ENCODE measurements at places on chromosomes 1 and 21.

DNA sequence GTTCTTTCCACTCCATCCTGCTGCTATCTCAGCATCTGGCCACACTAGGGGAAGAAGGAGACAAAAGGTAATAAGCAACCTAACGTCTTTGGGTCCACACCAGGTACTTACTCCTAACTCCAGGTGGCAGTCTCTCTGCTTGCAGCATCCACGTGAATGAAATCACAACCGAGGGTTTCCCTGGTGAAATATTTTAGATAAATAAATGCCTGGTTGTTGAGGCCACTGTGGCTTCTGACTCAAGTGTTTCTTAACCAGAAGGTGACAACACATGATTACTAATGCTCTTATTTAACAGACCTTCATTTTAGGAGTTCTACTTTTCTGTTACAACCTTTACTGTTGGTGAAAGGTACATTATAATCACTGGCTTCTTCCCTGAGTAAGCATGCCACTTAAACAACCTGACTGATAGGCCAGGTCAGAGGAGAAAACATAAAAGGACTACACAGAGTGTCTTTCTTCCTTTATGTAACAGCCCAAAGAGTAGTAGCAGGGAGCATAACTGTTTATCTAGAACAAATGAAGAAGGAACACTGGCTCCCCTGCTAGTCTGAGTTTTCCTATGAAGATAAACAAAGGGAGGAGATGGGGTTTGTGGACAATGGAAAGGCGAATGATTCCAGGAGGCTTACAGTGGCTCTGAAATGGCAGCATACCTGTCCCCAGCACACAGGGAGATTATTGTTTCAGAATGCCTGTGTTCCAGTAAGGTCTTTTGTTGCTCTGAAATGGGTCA, 59.9 kb downstream of the SYT6 start:
- no peak for DNase-seq

GRCh38 chr21:27831816-27832569, 865.1 kb upstream of the ADAMTS5 start:
- DNase-seq: no peak

- DNase-seq: no peak
Measured at GRCh38 chr1:85799737-85800136, 91.5 kb upstream of the ZNHIT6 start.

DNA sequence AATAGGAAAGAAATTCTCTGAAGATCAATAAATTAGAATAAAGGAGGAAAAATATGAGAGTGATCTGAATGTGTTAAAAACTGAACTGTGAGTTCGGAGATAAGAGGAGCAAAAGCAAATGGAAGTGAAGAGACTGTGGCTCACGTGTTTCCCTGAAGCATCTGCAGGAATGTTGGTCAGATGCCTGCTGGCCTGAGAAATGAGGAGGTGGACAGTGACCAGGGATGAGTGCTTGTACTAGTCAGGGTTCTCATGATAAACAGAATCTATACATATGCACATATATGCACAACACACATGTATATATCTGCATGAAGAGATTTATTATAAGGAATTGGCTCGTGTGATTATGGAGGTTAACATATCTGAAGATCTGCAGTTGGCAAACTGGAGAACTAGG, 103.4 kb upstream of the TIAM1 start:
- DNase-seq: no peak

DNA sequence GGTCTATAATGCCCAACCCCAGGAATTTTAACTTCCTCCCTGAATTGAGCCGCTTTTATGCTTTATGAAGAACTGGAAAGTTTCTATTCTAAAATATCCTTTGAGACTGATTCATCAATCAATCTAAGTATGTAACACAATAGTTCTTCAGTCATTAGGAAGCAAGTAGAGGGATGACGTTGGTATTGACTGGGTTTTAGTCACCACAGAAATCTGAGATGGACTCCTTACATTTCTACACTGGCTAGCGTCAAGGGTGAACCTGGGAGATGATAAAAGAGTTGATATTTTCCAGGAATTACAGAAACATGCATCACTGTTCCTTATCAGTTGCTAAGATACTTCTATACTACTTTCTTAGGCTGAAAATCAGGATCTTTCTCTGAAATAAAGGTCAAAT, 308.0 kb downstream of the HMCN1 start:
- DNase-seq: no peak

DNA sequence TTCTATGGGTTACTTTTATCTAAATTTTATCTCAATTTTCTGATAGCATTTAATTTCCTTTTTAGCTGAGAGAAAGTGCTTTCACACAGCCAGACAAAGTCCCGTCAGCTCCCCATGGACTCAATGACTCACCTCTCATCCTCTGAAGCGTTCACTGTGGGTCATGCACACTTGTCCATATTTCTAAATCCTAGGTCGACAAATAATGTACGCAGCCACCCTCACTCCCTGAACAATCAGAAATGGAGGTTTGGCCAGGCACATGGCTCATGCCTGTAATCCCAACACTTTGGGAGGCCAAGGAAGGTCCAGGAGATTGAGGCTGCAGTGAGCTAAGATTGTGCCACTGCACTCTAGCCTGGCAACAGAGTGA, 42.4 kb upstream of the COA6 start:
- no peak for DNase-seq

DNA sequence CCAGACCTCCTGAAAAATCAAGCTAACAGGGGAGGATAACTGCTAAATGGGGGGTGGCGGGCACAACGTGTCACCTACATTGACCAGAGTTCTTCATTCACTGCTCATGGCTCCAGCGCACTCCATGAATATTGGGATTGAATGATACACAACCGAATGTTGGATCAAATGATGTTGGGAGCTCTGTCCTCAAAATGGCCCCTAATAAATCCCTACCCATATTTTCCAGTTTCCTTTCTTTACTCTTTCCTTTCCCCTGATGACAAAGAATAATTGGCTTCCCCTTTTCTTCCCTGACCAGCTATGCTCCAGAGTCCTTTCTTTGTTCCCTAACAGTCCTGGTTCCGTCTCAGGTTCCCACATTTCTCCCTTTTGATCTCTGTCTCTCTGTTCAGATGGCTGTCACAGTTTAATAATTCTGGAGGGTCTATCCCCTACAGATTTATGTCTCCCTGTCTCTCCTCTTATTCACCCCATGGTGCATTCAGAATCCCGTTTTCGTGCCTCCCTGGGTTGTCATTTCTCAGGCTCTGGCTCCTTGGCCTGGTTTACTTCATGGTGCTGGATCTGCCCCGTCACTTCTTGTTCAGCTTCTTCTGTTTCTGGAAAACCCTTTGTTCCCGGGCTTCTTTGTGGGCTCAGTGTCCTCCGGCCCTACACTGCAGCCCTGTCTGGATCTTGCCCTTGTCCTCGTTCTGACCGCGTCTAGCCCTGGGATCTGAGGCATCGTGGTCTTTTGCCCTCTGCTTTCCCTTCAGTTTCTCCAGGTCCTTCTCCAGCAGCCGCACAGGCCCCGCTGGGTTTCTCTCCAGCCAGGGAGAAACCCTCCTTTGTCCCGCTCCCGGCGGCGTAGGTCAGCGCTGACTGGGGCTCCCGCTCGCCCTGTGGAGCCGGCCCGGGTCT, 78.3 kb downstream of the NDUFS5 start:
- DNase-seq: no peak

DNA sequence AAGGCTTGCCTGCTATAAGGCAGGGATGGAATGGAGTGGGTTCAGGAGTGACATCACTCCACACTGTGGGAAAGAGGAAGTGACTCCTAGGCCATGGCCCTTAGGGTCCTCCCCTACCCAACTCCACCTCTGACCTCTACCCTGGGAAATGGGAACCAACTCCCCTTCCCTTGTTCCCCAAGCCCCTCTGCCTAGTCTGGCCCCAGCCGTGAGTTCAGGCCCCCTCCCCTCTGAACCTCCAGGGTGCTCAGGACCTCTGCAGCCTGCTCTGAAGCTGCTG, 3.8 kb upstream of the GUCA2A start:
- DNase-seq: no peak

- no peak for DNase-seq
Measured at GRCh38 chr1:160492617-160493016, 30.4 kb downstream of the SLAMF6 start.

DNA sequence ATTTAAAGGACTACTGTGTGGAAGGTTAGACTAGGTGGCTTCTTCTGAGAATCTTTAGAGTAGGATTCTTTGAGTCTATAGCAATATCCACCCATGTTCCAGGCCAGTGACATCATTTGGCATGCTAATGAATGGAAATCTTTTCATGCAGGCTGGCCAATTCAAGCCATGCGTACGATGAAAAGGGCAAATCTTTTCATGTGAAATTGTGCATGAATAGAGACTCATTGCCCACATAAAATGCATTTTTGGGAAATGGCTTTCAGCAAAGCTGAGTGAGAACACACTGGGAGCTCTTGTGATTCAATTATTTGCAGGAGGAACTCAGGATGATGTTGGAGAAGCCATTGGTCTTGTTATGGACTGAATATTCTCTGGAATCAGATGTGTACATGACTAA, 324.9 kb upstream of the DAB1 start:
- DNase-seq: no peak

GRCh38 chr1:242056988-242057744, 58.3 kb upstream of the MAP1LC3C start:
- no peak for DNase-seq

GRCh38 chr1:243469497-243469896, 213.7 kb downstream of the SDCCAG8 start:
- DNase-seq: no peak

DNA sequence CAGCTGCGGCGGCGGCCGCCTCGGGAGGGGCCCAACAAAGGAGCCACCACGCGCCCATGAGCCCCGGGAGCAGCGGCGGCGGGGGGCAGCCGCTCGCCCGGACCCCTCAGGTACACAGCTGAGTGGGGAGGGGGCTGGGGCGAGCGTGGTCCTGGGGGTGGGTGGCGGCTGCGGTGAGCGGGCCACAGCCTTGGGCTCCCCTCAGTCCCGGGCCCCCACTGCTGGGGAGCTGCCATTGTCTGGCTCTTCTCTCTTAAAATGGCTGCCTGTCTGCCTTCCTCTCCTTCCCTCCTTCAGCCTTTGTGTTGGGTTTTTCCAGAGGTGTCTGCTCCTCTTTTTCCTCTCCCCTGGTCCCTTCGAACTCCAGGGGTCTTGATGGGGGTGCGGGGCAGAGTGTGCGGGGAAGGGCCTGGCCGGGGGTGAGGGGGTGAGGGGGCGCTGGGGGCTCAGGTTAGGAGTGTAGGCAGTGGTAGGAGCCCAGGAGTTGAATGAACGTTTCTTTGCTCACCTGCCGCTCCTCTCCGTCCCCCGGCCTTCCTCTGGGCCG, 1.7 kb downstream of the ARID1A start:
- DNase-seq: no peak

- no peak for DNase-seq
Measured at GRCh38 chr1:172883844-172884243, 166.9 kb downstream of the TNFSF18 start.

GRCh38 chr1:160758521-160758920, 19.5 kb downstream of the SLAMF7 start:
- DNase-seq: no peak

DNA sequence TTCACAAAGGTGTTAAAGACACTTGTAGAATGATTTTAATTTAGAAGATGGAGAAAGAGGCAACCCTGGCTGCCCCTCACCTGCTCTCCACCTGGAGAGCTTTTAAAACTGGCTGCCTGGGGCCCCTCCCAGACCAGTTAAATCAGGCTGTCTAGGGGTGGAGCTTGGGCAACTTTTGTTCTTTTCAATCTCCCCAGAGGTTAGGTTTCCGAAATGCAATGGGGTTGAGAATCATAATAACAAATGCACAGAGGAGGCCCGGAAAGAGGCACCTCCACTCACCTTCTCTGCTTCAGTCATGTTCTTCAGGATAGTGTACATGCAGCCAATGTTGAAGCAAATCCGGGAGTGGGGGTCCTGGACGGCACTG, 400 bp downstream of the NCF2 start:
- no peak for DNase-seq

DNA sequence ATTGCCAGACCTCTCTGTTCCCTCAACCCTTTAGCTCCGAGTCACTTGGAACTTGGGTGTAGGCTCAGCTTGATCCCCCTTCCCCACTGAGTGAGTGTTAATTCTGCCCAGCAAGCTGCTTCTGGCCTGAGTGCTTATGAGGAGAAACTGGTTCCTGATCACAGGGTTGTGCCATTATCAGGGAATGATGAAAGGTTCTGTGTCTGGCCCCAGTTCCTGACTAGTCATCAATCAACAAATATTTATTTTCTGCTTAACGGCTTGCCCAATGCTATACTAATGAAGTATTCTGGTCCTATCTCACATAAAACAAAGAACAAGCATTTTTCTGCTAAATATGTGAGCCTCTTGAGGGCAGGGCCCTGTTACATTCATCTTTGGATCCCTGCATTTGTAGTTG, 20.8 kb downstream of the CC2D1B start:
- no peak for DNase-seq

DNA sequence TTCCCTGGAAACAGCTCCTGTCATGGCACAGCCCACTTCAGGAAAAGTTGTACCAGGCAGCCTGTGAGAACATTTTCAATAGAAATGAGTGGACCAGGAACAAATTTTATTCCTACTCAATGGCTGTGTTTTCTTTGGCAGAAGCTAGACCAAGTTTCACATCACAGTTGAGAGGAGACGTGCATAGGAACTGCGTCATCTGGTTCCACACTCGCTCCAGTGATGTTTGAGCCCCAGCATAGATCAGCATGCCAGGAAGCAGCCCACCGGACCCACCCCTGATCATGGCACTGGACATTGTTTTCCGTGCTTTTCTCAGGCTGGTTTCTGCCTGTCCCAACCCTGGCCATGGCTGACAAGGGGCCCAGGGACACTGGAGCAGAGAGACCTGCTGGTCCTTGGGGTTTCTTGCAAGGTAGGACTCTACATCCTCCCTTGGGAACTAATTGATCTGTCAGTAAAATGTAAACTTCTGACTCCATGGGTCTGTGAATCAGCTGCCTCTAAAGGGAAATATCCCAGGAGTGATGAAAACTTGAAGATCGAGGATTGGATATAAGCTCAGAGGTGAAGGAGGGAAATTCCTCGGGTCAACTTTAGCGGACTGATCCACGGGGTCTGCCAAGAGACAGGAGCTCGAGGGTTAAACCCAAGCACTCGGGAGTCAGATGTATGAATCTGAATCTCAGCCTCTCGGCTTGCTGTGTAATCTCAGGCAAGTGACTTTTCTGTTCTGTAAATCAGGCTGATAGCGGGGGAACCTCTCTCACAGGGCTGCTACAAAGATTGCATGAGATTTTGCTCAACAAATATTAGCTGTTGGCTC, 35.7 kb downstream of the NEK2 start:
- no peak for DNase-seq

DNA sequence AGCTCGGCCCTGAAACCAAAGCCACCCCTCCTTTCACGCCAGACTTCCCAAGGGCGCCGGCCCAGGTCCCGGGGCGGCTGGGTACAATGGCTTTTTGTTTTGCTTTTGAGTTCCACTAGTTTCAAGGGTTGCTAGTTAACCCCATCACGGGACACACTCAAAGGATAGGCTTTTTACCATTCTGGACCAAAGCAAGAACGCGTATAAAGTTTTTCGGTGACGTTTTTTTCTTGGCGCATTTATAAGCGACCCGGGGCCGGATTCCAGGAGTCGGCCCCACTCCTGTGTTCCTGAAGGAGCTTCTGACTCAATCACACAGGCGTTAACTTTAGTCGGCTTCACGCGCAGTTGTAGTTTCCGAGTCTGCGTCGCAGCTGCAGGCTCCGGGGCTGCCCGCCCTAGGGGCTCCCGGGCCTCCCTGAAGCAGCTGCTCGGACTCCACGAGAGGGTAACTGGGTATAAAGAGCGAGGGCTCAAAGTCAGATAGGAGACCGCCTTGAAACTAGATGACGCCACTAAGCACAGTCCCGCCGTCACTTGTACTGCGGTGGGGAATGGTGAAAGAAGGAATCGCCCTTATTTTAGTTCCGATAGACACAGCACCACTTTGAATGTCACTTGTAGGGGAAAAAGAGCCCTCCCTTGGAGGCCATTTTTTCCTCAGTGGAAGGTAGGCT, 707 bp upstream of the KLHL21 start:
- no peak for DNase-seq

GRCh38 chr1:221841983-221842335, 100.1 kb upstream of the DUSP10 start:
- no peak for DNase-seq

Measured in right renal pelvis (tissue), 4 donors.